T-helper 2 cell treated with Interferon-gamma antibody and Interleukin-4, amounts not matched to agents 5 μg/mL and 100 μg/mL, for 36 hours (primary cell): ENCODE measurements at places on chromosomes 16 and 17.

- H3K36me3 ChIP-seq, result peaks cover 60% of the 10 kb centered on the region
- no peak for DNase-seq
- H3K27me3 ChIP-seq, result no peaks in the 10 kb centered on the region
- peak overlapping the region; percentile 58 for H3K27ac ChIP-seq
- peaks cover 8% of the 10 kb centered on the region for H3K4me1 ChIP-seq
Observed at GRCh38 chr17:76048711-76049110, 21.6 kb upstream of the EVPL start.

DNA sequence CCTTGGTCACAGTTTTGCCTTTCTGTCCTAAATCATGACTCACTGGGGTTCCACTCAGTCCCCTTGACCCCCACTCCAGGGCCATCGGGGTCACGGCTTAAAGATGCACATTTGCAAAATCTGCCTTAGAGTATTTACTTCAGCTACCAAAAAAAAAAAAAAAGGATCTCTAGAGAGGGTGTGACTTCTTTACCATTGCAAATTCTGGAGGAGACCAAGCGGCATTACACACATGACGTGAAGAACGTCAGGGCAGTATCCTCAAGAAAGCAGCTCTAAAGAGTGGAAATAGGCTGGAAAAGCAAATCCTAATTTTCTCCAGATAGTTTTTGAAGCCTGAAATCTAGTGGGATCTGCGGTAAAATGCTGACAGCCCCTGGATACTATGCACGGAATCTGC lies 25.6 kb downstream of the SLC6A4 start:
- peaks cover 7% of the 10 kb centered on the region for H3K4me1 ChIP-seq
- no peaks in the 10 kb centered on the region for H3K36me3 ChIP-seq
- no peak overlapping the region for H3K27ac ChIP-seq
- no peak for DNase-seq
- peaks cover 14% of the 10 kb centered on the region for H3K27me3 ChIP-seq
- no peak overlapping the region for H3K4me3 ChIP-seq

DNA sequence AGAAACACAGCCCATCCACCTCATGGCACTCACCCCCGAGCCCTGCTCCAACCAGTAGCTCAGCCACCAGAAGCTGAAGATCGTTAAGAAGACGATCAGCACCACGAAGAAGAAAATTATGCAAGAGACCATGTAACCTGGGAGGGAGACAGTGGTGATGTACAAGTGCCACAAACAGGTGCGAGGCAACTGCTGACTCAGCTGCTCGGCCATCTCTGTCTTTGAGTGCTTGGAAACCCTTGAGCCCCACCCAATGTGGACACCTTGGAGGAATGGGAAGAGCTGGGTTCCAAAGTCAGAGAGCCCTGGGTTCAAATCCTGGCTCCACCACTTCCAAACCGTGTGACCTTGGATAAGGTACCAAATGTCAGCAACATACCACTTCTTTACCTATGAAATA lies 38.1 kb upstream of the ABCC12 start:
- no peak overlapping the region for H3K27ac ChIP-seq
- DNase-seq, result no peak
- no peaks in the 10 kb centered on the region for H3K36me3 ChIP-seq
- H3K27me3 ChIP-seq, result peaks cover 6% of the 10 kb centered on the region

- peaks cover 5% of the 10 kb centered on the region for H3K4me1 ChIP-seq
- H3K36me3 ChIP-seq, result no peaks in the 10 kb centered on the region
- H3K27me3 ChIP-seq, result peaks cover 38% of the 10 kb centered on the region
- no peak overlapping the region for H3K27ac ChIP-seq
- no peak overlapping the region for H3K4me3 ChIP-seq
Observed at GRCh38 chr16:58346831-58347371, 45.4 kb upstream of the GINS3 start.

- H3K27ac ChIP-seq, result no peak overlapping the region
- no peak for DNase-seq
- H3K27me3 ChIP-seq, result peaks cover 76% of the 10 kb centered on the region
- H3K4me3 ChIP-seq, result peak overlapping the region; percentile 54
- peaks cover 4% of the 10 kb centered on the region for H3K4me1 ChIP-seq
- no peaks in the 10 kb centered on the region for H3K36me3 ChIP-seq
Observed at GRCh38 chr17:38605411-38605840, 326 bp downstream of the SRCIN1 start.

GRCh38 chr17:27239046-27239445 lies 54.9 kb upstream of the WSB1 start:
- H3K4me3 ChIP-seq, result peak overlapping the region; percentile 45
- no peaks in the 10 kb centered on the region for H3K36me3 ChIP-seq
- peak; percentile 47 for DNase-seq
- peaks cover 15% of the 10 kb centered on the region for H3K27me3 ChIP-seq
- H3K27ac ChIP-seq, result peak overlapping the region; percentile 60
- H3K4me1 ChIP-seq, result peaks cover 22% of the 10 kb centered on the region

- DNase-seq, result no peak
- peak overlapping the region; percentile 10 for H3K4me3 ChIP-seq
- H3K27me3 ChIP-seq, result peaks cover 5% of the 10 kb centered on the region
- H3K4me1 ChIP-seq, result peaks cover 9% of the 10 kb centered on the region
- H3K27ac ChIP-seq, result no peak overlapping the region
Observed at GRCh38 chr17:73722165-73722564, 77.9 kb upstream of the SDK2 start.

DNA sequence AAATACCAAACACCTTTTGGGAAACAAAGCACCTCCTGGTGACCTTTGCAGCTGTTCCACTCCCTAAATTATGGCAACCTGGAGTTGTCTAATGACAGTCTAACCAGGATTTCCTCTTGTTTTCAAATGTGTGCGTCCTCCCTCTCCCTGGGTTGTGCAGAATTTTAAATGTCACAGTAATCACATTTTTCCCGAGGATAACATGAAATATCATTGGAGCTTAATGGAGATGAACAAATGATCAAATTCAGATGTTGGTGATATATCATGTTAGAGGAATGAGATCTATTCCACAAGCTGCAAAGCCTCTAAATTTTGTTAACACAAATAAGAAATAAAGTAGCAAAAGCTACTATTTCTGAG lies 86.9 kb upstream of the HLF start:
- no peaks in the 10 kb centered on the region for H3K4me1 ChIP-seq
- no peak overlapping the region for H3K27ac ChIP-seq
- H3K36me3 ChIP-seq, result no peaks in the 10 kb centered on the region
- H3K4me3 ChIP-seq, result no peak overlapping the region
- peaks cover 8% of the 10 kb centered on the region for H3K27me3 ChIP-seq
